ENCODE measurements at places on chromosomes 13 and 19.

DNA sequence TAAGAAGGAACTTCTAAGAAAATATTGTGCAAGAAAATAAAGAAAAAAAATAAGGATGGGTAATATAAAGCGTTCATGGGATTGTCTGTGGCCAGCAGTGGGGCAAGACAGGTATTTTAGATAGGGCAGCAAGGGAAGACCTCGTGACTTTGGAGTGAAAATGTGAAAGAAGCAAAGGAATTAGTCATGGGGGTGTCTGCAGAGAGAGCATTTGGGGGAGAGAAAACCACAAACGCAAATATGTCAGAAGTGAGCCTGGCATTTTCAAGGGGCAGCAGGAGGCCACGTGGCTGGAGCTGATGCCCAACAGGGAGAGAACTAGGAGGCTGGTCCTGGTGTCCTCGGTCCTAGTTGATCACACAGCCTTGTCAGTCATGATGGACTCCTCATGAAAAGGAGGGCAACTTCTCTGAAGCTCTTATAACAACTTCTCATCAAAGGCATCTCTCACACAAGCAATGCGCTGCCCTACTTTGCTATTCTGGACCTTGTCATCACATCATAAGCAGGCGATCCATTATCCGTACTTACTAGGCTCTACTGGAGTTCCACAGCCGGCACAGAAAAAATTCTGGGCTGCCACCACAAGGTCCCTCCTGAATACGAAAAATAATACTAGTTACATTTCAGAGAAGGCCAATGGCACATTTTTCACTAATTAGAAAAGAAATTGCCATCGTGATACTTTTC is 31.0 kb downstream of the RUBCNL start:
- no peak for DNase-seq

- DNase-seq, result no peak
Measured at GRCh38 chr13:42977219-42977659, 14.8 kb downstream of the EPSTI1 start.

- no peak for DNase-seq
Measured at GRCh38 chr13:52954838-52955237, 73.8 kb upstream of the OLFM4 start.

DNA sequence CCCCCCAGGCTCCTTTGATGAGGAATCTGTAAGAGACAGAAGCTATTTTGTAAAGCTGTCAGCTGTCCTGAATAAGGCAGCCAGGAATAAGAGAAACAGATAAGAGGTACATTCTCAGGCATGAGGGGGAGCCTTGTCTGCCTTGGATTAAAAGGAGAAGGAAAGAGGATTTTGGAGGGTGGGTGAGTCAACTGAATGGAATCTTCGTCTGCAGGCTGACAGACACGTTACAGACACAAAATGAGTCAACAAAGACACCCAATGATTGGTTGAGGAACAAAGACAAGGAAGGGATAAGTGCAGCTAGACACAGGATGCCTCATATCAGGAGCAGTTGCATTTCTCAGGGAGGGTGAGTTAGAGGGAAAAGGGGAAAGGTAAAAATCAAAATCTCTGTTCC is 162.5 kb downstream of the OLFM4 start:
- DNase-seq, result no peak

GRCh38 chr13:59451236-59451635 is 712.5 kb downstream of the DIAPH3 start:
- no peak for DNase-seq

DNA sequence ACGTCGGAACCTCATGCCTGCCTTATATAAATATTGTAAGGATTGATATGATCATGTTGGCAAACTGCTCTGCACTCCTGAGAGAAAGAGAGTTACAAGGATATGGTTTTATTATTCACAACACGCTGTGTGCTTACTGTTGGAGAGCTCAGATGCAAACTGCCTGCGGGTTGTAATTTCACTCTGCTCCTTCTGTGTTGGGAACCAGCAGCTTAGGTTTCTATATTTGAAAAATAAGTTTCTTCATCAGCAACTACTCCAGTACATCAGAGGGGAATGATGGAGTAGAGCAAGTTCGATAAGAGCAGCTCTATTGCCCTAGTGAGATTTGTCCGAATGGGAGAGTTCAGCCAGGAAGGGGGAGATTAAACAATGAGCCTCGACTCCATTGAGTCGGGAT is 106.9 kb upstream of the UBL3 start:
- no peak for DNase-seq

- peak; percentile 55 for DNase-seq
Measured at GRCh38 chr19:10230173-10230860, 814 bp downstream of the S1PR2 start.

DNA sequence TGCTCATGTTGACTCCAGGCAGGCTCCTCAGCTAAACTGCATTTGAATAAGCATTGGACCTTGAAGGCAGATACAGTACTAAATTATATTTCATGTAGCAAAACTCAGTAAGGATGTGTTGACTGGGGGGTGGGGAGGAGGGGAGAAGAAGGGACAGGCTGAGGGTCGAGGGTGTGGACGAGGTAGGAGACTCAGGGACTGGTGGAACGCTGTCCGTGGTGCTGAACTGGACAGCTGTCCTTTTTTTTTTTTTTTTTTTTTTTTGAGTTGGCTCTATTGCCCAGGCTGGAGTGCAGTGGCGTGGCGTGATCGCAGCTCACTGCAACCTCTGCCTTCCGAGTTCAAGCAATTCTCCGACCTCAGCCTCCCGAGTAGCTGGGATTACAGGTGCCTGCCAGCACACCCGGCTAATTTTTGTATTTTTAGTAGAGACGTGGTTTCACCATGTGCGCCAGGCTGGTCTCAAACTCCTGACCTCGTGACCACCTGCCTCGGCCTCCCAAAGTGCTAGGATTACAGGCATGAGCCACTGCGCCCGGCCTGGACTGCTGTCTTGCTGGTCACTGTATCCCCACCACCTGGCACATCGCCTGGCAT is 33.2 kb upstream of the CASP14 start:
- no peak for DNase-seq

- DNase-seq, result no peak
Measured at GRCh38 chr19:18231775-18232174, 5.5 kb upstream of the PDE4C start.

- DNase-seq, result no peak
Measured at GRCh38 chr13:94120878-94121277, 358.6 kb downstream of the DCT start.

DNA sequence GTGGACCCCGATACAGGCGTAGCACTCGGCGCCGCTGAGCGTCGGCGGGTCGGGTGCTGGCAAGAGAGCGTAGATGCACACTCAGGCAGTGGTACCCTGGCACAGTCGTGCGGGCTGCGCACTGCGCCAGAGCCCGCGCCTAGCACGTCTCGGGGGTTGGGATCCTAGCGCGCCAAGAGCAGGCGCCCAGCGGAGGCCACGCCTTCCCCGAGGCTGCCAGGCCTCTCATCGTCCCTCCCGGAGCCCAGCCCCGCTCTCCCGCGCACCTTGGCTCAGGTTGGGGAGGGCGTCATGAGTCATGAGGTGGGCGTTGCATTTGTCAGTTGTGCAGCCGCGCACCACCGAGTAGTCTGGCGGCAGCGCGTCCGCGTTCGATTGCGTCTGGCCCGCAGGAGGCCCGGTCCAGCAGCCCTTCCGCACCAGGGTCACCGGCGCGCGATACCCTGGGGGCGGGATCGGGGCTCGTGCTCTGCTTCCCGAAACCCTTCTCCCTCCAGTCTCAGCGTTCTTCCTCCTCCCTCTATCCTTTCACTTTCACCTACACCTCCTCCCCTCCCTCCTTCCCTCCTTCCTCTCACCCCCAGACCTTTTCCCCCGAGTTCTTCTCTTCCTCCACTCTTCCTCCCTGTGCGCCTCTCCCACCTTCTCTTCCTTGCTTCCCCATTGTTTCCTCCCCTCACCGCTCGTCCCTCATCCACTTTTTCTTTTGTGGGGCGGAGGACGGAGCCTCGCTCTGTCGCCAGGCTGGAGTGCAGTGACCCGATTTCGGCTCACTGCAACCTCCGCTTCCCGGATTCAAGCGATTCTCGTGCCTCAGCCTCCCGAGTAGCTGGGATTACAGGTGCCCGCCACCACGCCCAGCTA is 3.5 kb downstream of the LYPD5 start:
- peak; percentile 28 for DNase-seq

DNA sequence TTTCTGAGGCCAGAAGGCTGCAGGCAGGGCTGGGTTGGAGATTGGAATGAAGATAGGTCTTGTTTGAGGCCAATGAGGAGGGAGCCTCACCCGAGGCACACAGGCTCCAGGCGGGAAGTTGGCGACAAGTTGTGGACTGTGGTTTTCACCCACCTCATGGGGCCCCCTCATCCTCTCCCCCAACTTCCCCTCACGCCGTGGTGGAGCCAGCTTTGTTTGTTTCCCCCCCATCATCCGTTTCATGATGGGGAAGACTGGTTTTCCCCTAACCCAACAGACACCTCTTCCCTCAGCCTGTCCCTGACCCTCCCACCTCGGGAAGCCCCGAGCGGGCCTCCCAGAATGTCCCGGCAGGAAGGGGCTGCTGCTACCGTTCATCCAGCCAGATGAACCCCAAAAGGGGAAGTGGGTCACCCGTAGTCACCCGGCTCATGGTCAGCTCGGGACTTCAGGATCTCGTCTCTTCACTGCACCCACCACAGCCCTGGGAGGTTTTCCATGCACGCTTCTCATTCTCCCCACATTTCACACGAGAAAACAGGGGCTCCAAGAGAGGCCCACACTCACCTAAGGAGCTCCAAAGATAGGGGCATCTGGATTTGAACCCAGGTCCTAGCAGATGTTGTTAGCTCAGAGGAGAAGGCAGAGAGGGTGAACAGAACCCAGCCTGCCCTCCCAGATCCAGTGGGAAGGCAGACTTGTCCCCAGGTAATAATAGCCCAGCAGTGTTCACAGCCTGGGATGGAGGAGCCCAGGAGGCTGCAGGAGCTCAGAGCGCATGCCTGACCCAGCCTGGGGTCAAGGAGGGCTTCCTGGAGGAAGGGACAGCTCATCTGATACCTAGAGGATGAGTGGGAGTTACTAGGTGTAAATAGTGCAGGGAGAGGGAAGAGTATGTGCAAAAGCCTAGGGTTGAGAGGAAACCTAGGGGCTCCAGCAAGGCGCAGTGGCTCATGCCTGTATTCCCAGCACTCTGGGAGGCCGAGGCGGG is 23.5 kb downstream of the CEACAM16 start:
- DNase-seq, result no peak

Data from central memory CD8-positive, alpha-beta T cell (primary cell).